Stimulated activated CD4-positive, alpha-beta T cell treated with anti-CD3 and anti-CD28 coated beads, TNF-alpha, amount 100 ng/mL, for 1 hour (primary cell): ENCODE measurements at places on chromosomes 6 and 20.

DNA sequence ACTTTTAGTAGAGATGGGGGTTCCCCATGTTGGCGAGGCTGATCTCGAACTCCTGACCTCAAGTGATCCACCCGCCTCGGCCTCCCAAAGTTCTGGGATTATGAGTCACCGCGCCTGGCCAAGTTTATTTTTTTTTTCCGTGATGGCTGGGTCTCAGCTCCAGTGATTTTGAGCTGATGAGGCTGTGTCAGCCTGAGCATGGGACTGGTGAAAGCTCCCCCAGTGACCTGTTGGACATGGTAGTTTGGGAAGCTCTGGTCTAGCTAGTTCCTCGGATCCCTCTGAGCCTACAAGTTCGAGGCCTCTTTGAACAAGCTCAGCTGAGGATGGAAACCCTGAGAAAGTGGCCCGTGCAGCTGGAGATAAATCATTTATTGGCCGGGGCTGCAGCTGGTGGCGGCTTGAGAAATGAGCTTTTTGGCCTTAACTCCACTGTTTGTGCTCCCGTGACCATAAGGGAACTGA is 126.8 kb downstream of the SNX5 start:
- no peak for DNase-seq

DNA sequence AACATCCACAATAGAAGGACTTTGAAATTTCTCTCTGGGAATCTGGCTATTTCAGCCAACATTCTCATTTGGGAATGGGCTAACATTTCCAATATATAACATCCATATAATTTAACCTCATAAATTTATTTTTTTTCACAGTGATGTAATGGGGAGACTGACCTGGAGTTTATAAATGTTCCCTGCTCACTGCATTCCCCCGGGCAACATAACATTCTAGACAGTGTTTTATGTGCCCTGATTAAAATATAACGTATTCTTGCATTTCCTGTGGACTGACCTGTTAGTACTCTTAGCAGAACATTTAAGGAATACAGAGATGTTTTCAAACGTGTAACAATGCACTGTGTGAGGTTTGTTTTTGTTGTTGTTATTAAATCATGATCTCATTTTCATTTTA is 20.9 kb downstream of the TSHZ2 start:
- no peak for DNase-seq

DNA sequence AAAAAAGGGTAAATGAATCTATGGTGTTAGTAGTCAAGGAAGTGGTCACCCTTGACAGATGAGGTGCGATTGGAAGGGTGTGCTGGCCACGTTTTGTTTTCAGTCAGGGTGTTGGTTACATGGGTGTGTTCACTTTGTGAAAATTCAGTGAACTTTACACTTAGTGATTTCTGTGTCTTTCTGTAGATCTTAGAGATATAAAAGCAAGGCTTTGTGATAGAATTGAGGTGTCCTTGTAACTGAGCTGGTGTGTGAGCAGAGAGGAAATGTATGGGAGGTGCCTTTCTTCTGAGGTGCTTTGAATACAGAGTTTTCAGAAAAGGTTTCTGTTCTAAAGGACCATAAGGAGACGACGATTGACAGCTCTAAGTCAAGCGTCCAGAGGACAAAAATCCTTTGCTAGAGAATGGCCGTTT is 90.5 kb downstream of the SAMD3 start:
- peak; percentile 15 for DNase-seq

- DNase-seq: peak; percentile 46
These were observed 41.9 kb upstream of the SUPT3H start for GRCh38 chr6:45419571-45420082.

DNA sequence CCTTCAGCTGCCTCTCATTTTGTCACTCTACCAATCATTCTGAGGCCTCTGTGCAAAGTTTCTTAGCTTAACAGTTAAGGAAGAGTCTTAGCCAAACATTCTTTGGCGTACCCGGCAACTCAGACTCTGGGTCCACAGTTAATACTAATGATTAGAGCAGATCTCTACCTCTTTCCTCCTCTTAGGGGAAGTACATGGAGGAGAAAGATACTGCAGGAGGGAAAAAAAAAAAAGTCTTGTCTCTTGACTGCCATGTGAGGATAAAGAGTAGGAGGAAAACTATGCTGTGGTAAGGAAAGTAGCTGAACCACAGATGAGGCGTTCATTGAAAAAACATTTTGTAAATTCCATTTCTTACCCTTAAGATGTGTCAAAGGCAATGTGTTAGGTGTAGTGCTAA is 44.0 kb upstream of the MARCKS start:
- no peak for DNase-seq

DNA sequence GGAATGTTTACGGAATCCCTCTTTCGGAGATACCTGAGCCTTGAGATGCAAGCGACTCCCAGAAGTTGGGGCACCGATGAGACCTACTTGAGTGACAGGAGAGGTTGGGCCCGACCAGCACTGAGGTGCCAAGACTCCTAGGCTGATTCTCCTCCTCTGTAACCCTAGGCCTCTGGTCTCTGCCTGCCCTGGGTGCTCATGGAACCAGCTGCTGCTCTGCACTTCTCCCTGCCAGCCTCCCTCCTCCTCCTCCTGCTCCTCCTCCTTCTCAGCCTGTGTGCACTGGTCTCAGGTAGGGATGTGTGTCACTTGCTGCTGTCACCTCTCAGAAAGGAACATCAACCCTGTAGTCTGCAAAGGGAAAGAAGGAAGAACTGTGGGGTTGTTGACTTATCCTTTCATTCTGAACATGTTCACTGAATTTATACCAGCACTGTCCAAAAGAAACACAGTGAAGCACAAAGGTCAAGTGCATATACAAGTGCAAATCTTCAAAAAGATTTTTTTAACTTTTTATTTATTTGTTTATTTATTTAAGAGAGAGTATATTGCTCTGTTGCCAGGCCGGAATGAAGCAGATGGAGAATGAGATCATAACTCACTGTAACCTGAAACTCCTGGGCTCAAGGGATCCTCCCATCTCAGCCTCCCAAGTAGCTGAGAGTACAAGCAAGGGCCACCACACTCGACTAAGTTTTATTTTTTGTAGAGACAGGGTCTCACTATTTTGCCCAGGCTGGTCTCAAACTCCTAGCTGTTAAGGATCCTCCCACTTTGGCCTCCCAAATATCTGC is 913 bp downstream of the BTN2A2 start:
- no peak for DNase-seq

- DNase-seq: no peak
These were observed 591.8 kb downstream of the TFAP2B start for GRCh38 chr6:51410453-51410852.

DNA sequence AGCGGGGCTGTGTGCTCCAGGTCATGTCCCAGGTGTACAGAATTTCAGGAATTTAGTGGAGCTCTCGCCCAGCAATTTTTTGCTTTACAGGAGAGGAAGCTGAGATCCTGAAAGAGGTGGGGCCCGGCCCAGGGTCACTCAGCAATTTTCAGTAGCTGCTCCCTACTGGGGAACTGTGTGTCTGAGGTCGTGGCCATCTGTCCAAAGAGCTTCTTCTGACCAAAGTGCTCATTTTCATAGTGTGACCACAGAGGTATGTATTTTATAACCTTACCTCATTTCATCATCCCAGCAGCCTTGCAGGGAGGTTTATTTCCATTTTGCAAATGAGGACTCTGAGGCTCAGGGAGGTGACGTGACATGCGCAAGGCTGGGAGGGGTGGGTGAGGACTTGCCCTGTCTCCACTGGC is 46.3 kb downstream of the FAM209B start:
- DNase-seq: no peak

GRCh38 chr6:125871365-125871764 is 80.6 kb downstream of the NCOA7 start:
- no peak for DNase-seq

- DNase-seq: peak; percentile 61
These were observed 10.7 kb upstream of the NCOA7 start for GRCh38 chr6:125779924-125780539.

GRCh38 chr6:112284603-112285002 is 30.2 kb upstream of the LAMA4 start:
- DNase-seq: no peak
